ENCODE measurements at places on chromosomes 5 and 9.
A peak's percentile ranks its signal among the peaks of the same experiment; 100 is the strongest.

- no peak for DNase-seq
These were observed 65.7 kb downstream of the PCSK5 start for GRCh38 chr9:75956161-75956560.

- no peak for DNase-seq
These were observed 3.7 kb upstream of the PAPPA start for GRCh38 chr9:116149844-116150243.

DNA sequence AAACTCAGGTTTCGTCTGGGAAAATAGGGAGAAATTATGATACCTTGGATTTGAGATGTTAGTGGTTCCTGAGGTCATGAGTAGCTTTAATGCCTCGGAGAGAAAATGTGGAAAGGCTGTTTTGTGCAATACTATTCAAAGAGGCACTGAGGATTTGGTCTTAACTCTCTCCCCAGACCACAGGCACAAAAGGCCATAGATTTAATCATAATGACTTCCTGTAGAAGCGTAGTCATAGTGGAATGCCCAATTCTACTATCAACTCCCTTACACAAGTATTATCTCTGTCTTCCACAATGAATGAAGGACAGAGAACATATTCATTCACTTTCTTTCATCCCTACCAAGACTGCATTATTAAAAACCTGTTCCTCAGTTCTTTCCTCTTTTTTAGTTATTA is 153.0 kb upstream of the FTMT start:
- DNase-seq, result no peak

- DNase-seq, result no peak
These were observed 470 bp downstream of the IL31RA start for GRCh38 chr5:55851675-55851979.

GRCh38 chr9:128892221-128892921 is 10.4 kb downstream of the LRRC8A start:
- DNase-seq, result no peak

- no peak for DNase-seq
These were observed 10.2 kb downstream of the CMYA5 start for GRCh38 chr5:79699763-79700400.

DNA sequence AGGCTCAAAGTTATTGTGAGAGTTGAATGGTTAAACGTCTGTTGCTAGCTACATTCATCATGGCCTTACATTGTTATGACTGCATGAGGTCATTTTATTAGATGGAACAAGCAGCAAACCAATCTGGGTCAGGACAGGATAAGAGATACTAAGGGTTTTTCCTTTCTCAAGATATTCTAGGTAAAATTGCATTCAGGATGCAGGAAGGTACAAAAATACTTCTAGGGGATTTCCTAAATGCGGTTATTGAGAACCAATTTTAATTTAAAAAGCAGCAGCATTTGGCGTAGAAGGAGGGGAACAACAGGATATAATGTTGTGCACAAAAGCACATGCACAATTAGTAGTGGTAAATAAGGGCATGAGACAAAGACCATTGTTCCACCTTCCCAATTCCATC is 39.2 kb upstream of the LURAP1L start:
- no peak for DNase-seq

DNA sequence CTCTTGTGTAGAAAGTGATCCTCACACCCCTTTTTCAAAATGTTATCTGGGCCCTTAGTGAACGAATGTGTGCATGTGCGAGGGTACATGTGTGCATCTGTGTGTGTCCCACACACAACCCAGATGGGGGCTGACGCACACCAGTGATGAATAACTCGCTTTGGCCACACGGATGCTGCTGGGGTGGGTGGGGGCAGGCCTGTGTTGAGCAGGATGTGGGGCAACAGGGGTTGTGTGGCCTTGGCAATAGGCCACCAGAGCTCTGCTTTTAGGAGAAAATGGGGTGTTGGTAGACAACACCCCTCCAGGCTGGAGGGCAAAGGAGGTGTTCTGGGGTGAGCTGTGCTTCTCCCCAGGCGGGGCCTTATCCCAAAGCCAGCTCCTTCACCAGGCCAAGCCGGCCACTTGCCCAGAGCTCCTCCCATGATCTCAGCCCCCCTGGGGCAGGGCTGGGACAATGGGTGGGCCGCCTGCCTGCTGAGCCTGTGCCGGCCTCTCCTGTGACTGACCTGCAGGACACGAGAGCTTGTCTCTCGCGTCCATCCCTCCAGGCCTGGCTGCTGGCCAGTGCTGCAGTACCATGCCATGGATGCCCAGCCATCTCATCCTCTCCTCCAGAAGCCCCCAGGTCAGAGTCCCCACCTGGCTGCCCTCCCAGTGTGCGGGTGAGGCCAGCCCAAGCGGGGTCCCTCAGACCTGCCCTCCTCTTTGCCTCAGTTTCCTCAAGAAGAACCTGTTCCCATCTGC is 1.7 kb downstream of the DBN1 start:
- DNase-seq, result no peak

DNA sequence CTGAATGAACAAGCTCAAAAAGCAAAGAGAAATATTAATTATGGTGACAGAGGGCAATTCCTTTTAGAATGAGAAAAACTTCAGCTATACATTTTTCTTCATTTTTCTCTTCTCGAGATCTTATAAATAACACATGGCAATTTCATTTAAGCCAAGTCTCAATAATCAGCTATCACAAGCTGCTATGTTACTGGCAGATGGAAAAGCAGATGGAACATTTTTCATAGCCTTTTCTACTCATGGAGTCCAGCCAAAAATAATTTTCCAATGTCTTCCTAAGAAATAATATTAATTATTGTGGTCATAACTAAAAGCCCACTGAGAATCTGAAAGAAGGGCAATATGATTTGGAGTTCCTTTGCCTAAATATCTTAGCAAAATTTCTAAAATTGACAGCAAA is 35.6 kb downstream of the SKIC3 start:
- DNase-seq, result no peak

DNA sequence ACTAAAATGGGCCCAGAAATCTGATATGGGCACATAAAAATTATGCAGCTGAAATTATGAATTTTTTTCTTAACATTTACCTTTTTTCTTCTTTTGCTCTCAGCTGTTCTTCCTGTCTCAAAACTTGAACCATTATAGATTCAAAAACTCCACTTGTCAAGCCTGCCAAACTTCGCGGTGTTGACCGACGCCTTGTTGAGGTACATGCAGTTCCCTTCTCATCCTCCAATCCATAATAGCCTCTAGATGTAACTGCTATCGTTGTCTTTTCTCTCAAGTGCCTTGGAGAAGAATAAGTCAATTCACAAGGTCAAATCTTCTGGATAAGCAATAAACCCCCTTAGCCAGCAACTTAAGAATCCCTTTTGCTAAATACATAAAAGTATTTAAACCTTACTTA is 27.2 kb downstream of the RANBP6 start:
- no peak for DNase-seq

GRCh38 chr5:153883854-153884611 is 154.7 kb downstream of the FAM114A2 start:
- DNase-seq, result no peak

- DNase-seq, result no peak
These were observed 92.1 kb downstream of the HCN1 start for GRCh38 chr5:45604092-45604491.

GRCh38 chr5:35438786-35439185 is 178.9 kb upstream of the SPEF2 start:
- no peak for DNase-seq

DNA sequence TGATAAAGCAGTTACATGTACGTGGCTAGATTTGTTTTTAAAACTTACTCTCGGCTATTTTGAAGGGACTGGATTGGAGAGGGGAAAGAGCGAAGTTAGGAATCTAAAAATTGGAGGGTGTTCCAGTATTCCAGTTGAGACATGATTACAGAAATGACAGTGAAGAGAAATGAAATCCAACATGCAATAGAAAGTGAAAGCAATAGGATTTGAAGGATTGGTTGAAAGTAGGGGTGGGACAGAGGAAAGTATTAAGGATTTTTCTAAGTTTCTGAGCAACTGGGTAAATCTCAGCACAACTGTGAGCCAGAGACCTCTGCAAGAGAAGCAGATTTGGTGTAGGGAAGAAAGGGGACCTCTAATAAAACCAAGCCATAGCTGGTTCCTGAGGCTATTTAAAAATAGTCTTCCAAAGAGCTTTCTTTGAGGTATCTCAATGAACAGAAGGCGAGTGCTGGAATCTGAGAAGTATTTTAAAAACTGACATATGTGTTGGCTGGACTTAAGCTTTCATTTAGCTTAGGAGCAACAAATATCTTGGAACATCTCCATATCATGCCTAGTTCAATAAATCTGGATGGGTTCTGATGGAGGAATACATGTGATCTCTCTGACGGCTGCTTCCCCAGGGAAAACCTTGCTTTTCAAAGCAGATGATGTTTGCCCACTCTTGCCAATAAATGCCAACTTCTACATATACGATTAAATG is 110.4 kb upstream of the IFNK start:
- no peak for DNase-seq

GRCh38 chr5:1278656-1279442 is 16.0 kb downstream of the TERT start:
- no peak for DNase-seq

- DNase-seq, result no peak
These were observed 3.1 kb upstream of the IL6ST start for GRCh38 chr5:55997742-55998351.

GRCh38 chr9:2016408-2017330 is 1.5 kb downstream of the SMARCA2 start:
- peak; percentile 31 for DNase-seq

DNA sequence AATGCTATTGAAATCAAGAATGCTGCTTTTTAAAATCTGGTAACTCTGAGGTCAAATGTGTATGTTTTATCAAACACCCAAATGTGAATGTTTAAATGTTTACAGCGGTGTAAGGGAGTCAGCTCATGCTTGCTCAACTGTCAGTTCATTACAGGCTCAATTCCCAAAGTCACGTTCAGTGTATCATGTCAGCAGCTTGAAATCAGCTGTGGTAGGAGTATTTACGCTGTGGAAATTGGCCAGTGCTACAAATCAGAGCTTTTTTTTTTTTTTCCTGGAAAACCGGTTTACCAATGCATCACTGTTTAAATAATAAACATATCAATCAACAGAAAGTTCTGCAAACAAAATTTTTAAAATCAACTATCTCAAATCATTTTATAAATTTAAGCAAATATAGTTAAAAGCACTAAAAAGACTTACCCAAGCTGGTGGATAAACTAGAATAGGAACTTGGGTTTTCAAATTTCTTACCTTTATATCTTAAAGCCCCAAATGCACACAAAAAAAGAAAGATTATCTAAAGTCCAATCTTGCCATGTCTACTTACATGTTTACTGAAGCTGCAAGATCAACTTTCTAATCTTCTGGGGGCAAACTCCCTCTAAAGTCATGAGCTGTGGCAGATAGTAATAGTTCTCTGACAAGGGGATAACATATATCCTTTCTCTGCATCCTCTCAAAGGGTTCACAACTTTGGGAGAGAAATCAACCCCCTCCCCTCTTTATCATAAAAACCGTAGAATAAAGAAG is 57.6 kb upstream of the GRAMD2B start:
- DNase-seq, result no peak

Measured in activated naive CD4-positive, alpha-beta T cell (primary cell).